ENCODE measurements at places on chromosomes 7 and 10.

GRCh38 chr7:104775531-104775930 is 238.5 kb upstream of the KMT2E start:
- DNase-seq: no peak

DNA sequence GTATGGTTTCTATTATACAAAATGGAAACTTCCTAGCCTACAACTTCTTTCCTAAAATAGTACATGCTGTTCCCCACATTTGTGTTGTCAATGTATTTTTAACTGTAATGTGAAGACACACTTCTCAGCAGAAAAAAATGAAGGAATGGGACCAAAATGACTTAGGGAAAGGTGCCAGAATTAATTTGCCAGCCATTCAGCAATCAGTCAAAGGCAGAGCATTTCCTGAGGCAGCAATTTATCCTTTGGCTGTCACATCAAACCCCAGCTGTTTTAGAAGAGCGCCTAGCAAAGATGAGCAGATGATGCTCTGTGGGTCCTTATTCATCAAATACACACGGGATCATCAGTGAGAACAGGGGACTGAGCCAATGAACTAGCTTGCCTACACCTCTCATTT is 592.5 kb downstream of the KCNMA1 start:
- DNase-seq: no peak

- DNase-seq: no peak
Observed at GRCh38 chr7:120538335-120538734, 265.4 kb downstream of the KCND2 start.

GRCh38 chr10:127610816-127611215 is 61.7 kb downstream of the NPS start:
- DNase-seq: no peak

- peak; percentile 54 for DNase-seq
Observed at GRCh38 chr7:92880212-92881090, 44.1 kb upstream of the CDK6 start.

DNA sequence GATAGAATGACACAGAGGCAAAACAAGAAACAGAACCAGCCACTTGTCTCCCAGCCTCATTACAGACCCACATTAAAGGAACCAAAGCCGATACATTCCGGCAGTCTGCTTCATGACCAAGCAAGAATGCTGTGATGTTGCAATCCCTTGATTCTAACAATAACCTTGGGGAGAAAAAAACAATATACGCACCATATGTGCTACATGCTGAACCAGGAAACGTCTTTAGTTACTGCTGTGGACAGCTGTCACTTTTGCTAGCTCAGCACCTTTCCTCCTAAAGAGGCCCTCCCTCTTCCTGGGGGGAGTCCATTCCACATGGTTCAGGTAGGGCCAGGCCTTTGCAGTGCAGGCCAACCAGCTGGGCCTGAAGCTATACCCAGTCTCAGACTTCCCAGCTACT is 79.1 kb downstream of the PRTFDC1 start:
- peak; percentile 61 for DNase-seq

GRCh38 chr7:106609416-106609815 is 51.5 kb downstream of the CCDC71L start:
- DNase-seq: no peak
